ENCODE measurements at places on chromosomes 6 and 20.
A peak's percentile ranks its signal among the peaks of the same experiment; 100 is the strongest.

GRCh38 chr6:136370988-136371728 is 81.5 kb upstream of the BCLAF1 start:
- no peak for DNase-seq

DNA sequence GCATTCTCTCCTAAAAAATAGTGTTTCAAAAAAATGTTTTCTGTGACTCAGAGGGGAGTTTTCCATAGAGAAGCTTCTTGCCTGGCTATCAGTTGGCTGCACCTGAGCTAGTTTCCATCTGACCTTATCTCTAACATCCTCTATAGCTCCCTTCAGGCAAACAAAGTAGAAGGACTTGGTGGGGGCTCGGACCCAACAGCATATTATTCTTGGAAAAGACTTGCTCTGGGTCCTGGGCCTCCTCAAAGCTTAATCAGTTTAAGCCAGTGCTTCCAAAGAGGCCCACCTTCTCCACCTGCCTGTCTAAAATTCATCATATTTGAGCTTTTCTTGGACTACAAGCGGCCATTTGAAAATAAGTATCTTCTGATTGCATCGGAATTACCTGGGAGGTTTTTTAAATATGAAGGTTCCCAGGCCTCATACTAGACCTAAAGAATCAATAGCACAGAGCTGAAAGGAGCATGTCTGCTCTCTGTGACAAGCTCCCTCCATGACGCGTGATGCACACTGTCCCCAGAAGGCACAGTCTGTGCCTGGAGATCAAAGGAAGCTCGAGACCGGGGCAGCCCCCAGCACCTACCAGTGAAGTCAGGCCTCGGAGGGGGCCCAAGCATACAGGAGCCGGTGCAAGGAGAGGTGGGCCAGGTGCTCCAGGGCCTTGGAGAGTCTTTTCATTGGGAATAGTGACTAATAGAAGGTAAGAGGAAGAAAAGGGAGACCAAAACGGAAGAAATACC is 80.6 kb upstream of the HIVEP1 start:
- DNase-seq: no peak

DNA sequence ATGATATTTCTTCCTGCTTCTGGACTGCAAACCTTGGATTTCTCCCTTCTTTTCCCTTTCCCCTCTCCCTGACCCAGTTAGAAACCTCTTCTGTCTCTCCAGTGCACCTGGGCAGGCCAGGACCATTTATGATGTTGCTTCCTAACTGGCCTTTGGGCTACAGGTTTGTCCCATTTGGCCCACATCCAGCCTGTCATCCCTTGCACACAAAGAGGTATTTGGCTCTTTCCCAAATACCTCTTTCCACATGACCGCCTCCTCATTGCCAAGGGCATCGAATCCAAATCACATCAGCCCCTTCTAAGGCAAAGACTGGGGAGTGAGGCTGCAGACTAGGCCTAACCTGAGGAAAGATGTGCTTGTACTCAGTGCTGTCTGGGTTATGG is 13.6 kb downstream of the FGD2 start:
- no peak for DNase-seq

- DNase-seq: no peak
Observed at GRCh38 chr6:168609914-168610490, 169.0 kb downstream of the SMOC2 start.

DNA sequence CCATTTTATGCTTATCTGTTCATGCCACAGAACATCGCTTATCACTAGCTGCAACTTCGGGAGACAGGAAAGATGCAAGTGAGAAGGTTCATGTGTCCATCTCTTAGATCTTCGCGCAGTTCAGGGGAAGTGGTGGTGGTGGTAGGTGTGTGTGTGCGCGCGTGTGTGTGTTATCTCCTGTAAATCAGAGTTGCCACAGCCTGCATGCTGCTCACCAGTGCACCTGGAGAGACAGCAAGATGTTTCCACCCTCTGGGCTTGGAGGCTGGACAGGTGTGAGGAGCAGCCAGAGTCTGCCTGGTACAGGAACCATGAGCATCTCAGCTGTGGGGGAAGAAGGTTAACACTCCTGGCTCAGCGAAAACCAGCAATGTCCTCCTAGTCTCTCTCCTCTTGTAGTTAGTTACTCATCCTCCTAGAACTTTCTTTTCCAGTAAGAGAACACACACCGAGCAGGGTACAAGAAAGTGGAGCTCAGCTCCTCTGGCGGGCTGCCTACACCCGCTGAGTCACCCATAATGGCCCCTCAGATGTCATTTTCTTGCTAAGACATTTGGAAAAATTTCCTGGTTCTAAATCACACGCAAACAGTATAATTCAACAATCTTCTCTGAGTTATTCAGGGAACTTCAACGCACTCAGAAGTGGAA is 5.1 kb upstream of the TUBB1 start:
- DNase-seq: no peak

DNA sequence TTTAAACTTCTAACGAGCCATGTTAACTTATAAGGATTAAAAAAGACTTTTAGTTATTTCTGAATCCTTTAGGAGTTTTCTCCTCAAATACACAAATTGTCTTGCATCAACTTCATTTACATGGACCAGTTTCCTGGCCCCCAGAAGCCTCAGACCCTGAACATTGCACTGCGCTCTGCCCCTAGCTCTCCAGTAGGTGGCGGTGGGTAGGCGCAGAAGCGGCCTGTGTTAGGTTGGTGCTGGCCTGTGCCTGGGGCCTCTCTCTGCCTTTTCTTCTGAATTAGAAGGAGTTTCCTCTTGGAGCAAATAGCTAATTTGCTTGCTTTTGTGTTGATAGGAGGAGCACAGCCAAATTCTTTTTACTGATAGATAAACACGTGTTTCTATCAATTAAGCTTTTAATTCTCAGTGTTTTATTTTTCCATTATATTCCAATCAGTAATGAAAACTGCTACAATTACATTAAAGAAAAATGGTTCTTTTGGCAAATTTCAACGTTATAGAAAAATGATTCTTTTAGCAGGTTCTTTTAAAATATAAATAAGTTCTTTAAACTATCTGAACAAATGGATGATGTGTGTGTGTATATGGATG is 44.4 kb downstream of the DTD1 start:
- DNase-seq: peak; percentile 89

DNA sequence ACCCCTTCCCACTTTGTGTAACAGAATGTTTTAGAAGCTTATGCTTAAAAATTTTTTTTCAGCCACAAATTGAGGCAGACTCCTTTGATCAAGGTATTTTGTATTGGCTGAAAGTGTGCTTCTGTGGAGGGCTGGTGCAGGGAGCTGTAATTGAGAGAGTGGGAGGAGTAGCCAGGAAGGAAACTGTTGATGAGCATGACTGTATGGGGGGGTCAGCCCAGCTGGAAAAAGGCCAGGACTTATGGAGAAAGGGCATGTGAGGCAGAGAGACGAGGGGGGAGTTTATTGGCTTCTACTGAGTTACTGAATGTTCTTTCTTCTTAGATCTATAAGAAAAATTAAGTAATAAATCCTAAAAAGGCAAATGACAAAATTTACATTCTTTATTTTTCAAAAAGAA is 13.4 kb downstream of the RFPL4B start:
- DNase-seq: no peak

DNA sequence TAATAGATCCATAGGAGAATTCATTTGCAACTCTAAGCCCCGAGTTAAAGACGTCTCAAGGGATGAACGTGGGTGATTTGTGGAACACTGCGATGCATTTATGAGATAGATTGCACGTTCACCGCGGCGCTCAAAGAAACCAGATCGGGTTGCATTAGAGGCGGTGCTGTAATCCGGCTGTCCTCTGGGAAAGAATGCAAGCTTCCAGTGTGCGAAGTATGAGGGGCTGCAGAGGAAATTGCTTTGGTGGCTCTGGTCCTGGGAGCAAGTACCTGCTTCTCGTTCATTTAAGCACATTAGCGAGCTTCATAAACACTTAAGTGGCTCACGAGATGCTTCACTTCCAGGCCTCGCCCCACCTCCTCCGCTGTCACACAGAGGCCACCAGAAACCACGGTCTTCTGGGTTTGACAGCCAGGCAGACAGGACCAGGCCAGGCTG is 182.3 kb downstream of the CDH4 start:
- no peak for DNase-seq

DNA sequence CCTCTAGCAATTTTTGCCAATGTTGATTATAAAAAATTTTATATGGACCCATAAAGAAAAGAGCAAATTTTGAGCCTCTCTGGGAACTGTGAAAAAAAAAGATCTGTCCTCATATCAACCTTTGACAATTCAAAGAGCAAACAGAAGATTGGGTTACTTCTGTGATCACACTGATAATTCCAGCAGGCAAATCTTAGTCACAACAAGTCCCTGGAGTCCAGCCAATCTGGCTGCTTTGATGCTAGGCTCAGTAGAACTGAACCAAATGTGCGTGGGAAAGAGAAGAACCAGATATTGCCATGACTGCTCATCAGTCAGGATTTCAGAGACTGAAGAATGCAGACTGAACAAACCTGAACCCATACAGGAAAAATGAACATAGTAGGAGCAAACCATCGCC is 438.4 kb upstream of the FLRT3 start:
- DNase-seq: no peak

- DNase-seq: no peak
Observed at GRCh38 chr6:149212206-149212605, 105.3 kb upstream of the TAB2 start.

DNA sequence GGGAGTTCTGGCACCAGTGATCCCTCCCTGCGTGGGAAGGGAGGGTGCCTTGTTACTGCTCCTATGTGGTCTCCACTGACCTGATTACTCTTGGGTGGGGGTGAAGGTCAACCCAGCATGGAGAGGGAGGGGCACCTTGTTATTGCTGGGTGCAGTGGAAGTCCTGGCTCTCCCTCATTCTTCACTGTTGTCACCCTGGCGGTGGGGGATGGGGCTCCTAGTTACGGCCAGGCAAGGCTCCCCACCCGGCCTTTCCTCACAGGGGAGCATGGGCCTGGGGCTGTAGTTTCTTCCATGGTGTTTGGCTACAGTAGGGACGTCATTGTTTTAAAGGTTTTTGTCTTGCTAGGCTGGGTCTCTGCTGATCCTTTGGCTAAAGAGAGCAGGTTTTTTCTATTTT is 40.8 kb downstream of the PACSIN1 start:
- no peak for DNase-seq

DNA sequence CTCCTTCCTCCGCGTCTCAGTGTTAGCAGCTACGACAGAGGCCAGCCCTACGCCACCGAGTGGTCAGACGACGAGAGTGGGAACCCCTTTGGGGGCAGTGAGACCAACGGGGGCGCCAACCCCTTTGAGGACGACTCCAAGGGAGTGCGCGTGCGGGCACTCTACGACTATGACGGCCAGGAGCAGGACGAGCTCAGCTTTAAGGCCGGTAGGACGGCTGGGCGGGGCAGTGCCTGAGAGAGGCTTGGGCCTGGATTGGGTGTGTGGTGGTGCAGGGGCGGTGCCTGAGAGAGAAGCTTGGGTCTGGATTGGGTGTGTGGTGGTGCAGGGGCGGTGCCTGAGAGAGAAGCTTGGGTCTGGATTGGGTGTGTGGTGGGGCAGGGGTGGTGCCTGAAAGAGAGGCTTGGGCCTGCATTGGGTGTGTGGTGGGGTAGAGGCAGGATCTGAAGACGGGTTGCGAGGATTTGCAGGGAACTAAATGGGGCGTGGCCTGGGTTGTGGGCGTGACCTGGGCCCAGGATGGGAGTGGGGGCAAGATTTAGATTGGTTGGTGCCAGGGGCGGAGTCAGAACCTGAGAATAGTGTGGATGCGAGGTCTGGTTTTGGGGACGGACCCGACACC is 24.4 kb downstream of the SPDEF start:
- DNase-seq: peak; percentile 43

GRCh38 chr6:43851204-43851865 is 81.3 kb downstream of the VEGFA start:
- no peak for DNase-seq

GRCh38 chr20:25587536-25587935 is 2.2 kb upstream of the NINL start:
- DNase-seq: no peak

DNA sequence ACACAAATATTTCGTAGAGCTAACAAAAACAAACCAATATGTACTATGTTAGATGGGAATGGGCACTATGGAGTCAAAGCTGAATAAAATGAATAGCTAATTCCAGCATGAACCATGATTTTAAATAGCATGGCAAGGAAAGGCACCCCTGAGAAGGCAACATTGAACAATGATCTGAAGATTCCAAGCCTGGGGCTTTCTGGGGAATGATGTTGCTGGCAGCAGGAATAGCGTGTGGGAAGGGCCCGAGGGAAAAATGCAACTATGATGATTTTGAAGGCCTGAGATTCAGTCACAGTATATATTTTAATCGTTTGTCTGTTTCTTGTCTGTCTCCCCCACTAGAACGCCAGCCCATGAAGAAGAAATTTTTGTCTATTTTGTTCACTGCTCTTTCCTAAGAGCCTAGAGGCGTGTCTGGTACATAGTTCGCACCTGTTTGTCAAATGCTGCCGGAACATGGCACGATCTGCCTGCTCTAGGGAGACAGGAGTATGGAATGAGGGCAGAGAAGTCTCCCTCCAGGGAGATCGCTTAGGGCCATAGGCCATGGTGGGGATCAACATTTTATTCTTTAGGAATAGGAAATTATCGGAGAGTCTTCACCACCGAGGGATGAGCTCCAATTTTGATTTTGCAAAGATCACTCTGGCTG is 84.8 kb upstream of the EYA2 start:
- no peak for DNase-seq
